ENCODE measurements at places on chromosomes 3 and 15.

GRCh38 chr3:50269977-50270413 is 1.0 kb downstream of the SEMA3B start:
- no peak for DNase-seq

GRCh38 chr15:91237445-91237844 is 137.4 kb downstream of the SV2B start:
- DNase-seq, result no peak

GRCh38 chr3:193827040-193827669 is 234.1 kb downstream of the OPA1 start:
- no peak for DNase-seq

- DNase-seq, result no peak
Observed at GRCh38 chr3:181464033-181464694, 247.6 kb upstream of the SOX2 start.

DNA sequence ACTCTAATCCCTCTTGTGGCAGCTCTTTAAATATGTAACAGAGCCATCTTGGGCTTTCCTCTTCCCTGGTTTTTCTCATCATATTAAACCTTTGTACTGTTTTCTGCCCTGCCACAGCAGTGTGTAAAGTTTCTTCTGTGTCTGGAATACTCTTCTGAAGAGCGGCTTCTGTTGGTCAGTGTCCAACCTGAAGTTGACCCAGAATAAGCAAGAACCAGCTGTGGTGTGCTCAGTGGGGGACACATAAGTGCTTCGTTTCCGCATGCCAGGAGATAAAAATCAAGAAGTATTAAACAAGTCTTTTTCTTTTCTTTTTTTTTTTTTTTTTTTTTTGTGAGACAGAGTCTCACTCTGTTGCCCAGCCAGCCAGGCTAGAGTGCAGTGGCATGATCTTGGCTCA is 173.2 kb upstream of the CHRM5 start:
- no peak for DNase-seq

- no peak for DNase-seq
Observed at GRCh38 chr3:64316971-64317370, 91.7 kb upstream of the PRICKLE2 start.

DNA sequence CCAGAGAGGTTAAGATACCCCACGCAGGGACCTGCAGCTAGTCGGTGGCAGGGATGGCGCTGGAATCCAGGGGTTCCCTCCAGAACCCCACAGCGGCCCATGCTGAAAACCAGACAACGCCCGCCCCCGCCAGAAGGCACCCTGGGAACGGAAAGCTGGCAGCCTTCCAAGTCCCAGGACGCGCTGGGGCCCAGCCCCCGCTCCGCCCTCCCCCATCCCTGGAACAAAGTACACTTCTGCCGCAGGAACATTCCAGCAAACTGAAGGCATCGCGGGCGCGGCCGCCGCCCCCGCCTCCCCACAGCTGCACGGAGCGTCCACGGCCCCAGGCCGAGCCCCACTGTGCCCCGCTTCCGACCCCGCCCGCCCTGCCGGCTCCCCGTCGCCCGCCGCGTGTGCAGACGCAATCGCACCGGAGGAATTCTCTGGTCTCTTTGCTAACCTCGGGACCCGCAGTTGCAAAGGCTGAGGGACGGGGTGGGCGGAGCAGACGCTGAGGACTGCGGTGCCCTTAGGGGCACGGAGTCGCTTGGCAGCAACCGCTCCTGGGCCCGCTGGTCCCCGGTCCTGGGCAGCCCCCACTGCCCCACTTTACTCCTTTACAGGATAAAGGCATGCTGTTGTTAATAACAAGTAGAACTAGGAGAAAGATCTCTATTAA is 44.8 kb upstream of the RNU6-1 start:
- no peak for DNase-seq

DNA sequence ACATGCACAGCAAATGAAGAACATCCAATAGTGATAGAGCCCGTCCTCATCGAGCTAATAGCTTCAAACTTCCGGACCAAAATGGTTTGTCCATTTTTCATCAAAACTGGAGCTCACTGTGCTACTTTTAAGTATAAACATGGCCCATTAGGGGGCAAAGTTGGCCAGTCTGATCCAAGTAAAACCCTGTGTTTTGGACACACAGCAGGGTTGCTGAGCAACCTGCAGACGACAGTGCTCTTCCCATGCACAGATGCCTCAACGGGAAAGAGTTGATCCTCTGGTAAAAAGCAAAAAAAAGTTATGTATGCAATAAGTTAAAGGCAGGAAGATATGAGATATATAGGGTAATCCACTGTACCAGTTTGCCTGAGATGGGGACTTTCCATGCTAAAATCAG is 244.0 kb upstream of the THBS1 start:
- DNase-seq, result no peak

DNA sequence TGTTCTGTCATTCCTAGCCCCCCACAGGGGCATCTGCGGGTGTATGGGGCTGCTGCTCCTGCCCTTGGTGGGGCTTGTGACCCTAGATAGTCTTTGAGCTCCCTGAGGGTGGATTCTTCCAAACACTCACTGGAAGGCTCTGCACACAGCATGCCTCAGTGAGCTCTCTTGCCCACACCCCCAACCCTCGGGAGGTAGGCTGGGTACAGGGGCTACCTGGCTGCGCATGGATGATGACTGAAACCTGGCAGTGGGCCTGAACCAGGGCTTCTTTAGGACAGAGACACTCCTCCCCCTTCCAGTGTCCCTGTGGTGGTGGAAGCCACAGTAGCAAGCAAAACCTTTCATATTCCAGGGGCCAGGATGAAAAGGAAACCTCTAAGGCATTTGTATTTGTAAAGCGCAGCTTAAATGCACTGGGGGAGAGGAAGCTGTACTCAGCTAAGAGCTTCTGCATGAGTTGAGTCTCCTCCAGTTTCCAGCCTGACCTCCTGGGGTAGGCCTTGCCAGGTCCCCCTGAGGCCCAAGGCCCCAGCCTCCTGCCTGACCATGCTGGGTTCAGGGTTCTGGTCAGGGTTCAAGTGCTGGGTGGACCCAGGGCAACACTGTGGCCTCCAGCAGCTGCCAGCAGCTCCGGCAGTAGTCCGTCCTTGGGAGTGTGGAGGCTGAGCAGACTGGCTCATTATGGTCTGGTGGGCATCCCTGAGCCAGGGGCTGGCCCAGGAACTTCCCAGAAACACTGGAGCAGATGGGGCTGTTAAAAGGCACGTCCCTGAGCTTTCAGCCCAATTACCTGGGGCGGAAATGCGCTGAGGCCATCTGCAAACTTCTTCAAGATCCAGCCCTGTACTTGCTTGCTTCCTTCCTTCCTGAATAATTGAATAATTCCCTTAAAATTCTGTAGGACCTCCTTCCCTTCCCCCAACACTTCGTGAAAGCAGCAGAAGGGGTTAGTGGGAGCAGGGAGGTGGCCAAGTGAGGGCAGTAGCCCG is 89.7 kb downstream of the HMG20A start:
- no peak for DNase-seq

DNA sequence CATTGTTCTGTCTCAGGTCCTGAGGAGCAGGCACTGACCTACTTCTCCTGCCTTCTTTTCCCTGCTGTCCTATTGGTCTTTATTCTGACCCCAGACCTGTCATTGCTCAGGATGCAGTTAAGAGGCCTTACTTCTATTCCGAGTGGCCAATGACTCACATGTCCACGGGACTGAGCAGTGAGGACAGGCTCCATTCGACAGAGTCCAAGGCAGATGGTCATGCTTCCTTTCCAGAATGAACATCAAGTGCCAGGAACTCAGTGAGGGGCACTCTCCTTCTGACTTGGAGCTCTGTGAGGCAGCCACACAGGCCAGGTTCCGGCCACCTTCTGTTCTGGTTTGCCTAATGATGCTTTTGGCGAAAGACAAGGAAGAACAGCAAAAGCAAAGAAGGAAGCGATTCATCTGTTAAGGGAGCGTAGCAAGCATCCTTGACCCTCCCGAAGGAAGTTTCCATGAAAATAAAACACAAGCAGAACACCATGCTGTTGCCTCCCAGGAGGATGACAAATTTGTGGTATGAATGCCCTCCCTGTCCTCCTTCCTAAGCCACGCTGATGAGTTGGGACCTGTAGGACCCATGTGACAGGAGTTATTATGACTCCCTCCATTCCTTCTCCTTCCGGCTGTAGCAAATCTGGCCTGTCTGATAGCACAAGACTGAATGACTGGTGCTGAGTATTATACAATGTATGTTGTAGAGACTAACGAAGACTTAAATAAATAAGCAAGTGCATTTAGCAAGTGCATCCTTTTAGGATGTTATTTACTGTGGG is 14.4 kb upstream of the TPRG1 start:
- DNase-seq, result no peak

DNA sequence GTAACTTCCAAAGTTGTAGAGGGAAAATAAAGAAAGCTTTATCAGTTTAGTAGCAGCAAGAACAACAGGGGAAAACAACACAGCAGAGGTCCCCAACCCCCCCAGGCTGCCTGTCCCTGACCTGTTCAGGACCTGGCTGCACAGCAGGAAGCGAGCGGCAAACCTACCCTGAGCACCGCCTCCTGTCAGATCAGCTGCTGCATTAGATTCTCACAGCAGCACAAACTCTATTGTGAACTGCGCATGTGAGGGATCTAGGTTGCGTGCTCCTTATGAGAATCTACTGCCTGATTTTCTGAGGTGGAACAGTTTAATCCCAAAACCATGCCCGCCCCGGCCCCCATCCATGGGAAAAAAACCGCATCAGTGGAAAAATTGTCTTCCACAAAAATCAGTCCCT is 40.3 kb downstream of the USP50 start:
- DNase-seq, result no peak

- no peak for DNase-seq
Observed at GRCh38 chr15:40104296-40104864, 4.3 kb downstream of the BMF start.

- DNase-seq, result no peak
Observed at GRCh38 chr15:71355268-71355667, 240.0 kb downstream of the THSD4 start.

DNA sequence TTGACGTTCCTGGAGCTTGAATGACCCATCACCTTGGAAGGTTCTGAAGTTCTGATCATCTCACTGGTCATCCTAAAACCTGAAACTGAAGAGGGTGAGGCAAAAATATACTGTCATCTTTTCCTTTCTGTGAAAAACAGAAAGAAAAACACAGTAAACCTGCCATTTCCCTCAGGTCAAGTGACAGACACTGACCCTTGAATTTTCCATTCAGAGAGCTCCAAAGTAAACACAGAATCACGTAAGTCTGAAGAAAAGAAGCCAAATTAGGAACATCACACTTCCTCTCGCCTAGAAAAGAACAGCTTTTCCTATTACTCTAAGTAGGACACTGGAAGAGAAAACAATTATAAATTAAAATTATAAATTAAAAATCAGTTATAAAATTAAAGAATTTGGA is 78.7 kb upstream of the TGFBR2 start:
- no peak for DNase-seq

DNA sequence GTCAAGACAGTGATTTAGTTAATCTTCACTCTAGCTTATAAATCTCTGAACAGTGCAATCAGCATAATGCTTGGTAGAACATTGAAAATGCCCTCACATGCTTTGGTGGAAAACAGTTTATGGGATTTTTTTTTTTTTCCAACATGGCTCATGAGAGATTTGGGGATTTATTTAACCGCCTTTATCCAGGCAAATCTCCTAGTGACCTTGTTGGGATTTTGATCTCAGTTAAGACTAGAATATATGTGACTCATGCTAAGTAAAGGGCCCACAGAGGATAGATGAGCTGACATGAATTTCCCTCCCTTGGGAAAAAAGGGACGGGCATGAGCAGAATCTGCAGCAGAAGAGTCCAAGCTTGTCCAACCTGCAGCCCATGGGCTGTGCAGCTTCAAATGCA is 18.7 kb downstream of the LRTM1 start:
- no peak for DNase-seq

DNA sequence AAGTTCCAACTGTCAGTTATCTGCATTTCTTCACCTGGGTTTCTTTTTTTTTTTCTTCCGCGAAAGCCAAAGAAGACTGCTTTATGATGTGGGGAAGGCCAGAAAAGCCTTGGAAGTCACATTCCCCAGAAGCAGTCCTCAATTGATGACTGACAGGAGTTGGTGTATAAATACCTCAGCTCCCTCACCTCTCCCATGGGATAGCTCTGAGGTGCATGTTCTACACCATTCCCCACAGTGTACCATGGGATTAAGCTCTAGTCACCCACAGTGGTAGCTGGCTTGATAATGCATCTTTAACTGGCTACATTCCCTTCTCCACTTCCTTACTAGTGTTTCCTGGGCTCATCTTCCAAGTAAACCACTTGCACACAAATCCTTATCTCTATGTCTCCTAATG is 30.5 kb downstream of the DPH3 start:
- DNase-seq, result no peak

DNA sequence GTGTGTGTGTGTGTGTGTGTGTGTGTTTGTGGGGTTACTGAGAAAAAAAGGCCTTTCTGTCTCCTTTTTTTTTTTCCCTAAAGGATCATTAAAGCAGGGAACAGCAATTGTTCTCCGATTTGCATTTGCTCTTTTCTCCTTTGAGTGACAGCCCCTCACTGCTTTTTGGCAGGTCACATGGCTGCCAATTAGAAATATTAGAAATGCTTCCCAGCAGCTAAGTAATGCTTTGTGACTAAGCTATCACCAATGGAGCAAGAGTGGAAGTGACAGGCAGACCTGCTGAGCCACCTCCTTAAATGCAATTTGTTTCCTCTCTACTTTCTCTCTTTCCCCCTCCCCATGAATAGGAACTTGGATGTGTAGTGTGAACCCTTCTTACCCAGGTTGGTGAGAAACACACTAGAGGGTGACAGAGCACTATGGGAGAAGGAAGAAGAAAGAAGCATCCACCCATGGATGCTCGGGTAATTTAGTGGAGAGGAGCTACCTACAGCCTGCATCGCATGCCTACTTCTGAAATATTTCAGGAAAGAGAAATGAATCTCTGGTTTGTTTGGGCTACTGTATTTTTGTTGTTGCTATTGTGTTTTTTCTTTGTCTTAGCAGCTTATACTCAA is 165.2 kb upstream of the PDZRN3 start:
- no peak for DNase-seq

DNA sequence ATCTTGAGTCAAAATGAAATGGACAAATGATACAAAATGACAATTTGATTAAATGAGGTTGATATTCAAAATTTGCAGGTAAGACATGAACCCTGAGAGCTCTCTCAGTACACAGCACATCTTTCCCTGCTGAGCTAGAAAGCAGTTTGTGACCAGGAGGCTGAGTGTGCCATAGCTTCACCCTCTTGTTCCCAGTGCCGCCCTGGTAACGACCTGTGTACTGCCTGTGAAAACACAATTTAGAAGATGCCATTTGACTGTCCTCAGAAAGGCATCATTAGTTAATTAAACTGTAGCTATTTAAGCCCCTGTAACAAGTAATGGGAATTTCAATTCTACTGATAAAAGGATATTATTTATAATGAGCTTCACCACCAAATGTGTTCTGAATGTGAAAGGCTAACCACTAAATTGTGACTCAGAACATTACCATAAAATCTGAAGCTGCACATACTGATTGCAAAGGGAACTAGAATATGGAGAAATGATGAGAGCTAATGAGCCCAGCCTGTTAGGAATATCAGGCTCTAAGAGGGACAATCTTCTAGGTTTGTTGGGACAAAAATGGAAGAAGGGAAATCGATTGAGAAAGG is 212.9 kb upstream of the ARPP21 start:
- DNase-seq, result no peak

DNA sequence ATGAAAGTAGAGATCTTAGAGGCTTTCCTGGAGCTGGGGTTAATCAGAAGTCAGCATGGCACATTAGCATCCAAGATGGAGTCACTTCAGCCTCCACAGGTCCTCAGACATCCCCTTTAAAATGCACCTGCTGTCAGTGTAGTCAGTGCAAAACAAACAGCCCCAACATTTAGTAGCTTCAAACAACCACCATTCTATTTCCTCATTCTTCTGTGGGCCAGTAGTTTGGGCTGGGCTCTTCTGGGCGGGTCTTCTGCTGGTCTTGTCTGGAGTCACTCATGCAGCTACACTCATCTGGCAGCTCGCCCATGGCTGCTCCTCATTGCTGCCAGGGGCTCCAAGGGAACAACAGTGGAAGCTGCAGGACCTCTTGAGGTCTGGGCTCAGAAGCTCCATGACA is 99.9 kb downstream of the TLE3 start:
- peak; percentile 57 for DNase-seq
